ENCODE measurements at places on chromosomes 5 and 9.

DNA sequence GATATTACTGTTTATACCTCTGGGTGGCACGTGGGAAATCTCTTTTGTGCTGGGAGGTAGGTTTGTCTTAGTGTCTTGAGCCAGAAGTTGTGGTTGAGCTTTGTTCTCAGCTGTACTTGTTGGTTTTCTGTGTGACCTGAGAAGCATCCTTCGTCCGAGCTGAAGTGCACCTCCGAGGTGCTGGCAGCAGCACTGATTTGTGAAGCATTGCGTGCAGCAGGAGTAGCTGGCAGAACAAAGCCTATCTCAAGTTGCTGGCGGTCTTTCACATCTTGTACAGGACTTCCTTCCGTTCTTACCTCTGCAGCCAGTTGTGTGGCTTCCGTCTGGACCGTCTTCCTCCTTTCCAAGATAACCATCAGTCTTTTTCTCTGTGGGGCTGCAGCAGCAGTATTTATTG, 4.3 kb downstream of the PRRC2B start:
- peak; percentile 41 for DNase-seq

DNA sequence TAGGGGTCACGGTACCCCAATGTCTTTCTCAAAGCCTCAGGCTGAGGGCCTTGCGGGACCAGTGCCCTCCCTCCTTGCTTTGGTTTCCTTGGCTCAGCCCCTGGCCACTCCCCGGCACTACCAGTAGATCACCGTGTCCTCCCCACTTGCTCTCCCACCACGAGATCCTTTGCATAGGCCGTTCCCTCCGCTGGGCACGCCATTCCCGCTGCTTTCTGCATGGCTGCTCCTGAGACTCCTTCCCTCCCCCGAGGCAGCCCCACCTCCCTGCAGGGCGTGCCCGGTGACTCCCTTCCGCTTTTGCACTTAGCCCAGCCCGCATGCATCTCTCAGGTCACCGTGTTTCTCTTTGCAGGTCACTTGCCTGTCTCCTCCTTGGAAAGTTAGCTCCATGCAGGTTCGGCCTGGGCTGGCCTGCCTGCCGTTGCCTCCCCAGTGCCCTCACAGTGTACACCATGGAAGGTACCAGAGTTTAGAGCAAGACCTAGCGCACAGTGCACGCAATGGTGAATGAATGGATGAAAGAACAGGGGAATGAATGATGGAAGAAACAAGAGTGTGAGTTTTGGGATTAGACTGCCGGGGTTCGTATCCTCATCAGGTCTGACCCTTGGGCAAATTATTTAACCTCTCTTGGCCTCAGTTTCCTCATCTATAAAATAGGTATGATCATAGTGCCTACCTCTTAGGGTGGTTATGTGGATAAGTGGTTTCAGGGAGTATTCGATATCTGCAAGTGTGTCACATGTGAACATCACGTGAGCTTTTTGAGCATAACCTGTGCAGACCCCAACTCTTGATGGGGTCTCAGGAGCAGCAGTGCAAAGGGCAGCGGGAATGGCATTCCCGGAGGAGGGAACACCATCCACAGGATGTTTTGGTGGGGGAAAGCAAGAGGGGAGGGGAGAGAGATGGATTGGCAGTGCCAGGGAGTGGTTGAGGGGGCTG, 214.3 kb downstream of the C9orf50 start:
- DNase-seq = no peak

DNA sequence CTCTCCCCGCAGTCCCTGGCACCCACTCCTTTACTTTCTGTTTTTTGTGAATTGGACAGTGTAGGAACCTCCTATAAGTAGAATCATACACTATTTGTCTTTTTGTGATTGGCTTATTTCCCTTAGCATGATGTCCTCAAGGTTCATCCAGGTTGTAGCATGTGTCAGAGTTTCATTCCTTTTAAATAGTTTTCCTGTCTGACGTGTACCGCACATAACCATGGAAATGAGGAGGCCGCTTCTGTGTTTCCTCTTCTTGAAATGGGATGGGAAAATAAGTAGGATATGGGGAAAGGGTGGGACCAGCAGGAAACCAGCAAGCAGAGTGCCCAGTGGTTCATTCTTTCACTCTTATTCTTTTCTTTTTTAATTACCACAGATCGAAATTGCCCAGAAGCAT, 72.6 kb upstream of the ENTREP1 start:
- no peak for DNase-seq

GRCh38 chr5:143105216-143105905, 298.1 kb downstream of the NR3C1 start:
- DNase-seq = no peak

GRCh38 chr9:132973713-132974112, 4.8 kb upstream of the GFI1B start:
- no peak for DNase-seq

DNA sequence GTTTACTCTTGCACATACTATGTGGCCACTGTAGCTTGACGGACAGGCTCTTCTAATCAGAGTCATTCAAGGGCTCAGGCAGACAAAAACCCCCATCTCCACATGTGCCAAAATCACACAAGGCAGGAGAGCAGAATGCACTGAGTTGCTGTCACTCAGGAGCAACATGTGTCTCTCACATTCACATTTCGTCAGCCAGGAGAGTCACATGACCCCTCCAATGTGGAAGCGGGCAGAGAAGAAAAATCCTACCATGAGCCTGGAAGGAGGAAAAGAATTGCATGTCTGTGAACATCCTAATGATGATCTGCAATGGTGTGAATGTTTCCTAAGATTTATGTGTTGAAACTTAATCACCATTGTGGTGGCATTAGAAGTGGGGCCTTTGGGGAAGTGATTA, 69.9 kb upstream of the MSX2 start:
- DNase-seq = no peak
